Kidney glomerular epithelial cell (primary cell): ENCODE measurements at places on chromosomes 13 and 19.
A peak's percentile ranks its signal among the peaks of the same experiment; 100 is the strongest.

- no peak for DNase-seq
Observed at GRCh38 chr13:69373747-69374425, 733.7 kb upstream of the ATXN8OS start.

- no peak for DNase-seq
Observed at GRCh38 chr19:40279120-40279551, 6.0 kb downstream of the AKT2 start.

DNA sequence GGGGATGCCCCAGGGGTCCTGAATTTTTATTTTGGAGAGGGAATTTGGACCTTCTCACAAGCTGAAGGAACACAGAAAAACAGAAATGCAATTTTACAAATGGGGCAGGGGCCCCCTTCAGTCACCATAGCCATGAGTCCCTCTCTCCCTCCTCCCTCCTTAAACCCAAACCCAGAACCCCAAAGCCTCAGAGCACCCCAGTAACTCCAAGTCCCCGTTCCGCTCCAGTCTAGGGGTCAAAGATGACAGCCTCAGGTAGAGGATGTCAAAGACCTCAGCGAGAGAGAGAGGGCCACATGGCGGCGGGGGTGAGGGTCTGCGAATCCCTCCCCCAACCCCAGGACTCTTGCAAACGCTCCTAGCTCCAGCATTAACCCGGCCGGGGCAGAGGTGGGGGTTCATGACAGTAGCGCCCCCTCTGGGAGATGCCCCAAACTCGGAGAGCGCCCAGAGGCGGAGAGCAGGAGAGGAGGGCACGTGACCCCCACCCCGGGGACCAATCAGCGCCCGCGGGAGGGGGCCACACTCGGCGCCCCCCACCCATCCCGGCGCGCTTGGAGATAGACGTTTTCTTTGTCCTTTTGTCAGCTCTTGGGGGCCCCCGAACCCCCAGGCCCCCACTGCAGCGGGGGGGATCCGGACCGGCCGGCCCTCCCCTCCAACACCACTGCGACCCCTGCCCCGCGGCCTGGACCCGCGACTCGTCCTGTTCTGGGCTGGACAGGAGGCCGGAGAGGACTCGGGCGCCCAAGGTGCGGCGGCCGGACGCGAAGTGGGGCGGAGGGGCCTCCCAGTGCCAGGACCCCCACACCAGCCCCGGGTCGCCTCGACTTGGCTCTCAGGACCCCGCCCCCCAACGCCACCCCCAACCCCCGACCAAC lies 20.8 kb upstream of the SEMA6B start:
- no peak for DNase-seq

- no peak for DNase-seq
Observed at GRCh38 chr19:22603518-22604440, 30.3 kb upstream of the ZNF492 start.

DNA sequence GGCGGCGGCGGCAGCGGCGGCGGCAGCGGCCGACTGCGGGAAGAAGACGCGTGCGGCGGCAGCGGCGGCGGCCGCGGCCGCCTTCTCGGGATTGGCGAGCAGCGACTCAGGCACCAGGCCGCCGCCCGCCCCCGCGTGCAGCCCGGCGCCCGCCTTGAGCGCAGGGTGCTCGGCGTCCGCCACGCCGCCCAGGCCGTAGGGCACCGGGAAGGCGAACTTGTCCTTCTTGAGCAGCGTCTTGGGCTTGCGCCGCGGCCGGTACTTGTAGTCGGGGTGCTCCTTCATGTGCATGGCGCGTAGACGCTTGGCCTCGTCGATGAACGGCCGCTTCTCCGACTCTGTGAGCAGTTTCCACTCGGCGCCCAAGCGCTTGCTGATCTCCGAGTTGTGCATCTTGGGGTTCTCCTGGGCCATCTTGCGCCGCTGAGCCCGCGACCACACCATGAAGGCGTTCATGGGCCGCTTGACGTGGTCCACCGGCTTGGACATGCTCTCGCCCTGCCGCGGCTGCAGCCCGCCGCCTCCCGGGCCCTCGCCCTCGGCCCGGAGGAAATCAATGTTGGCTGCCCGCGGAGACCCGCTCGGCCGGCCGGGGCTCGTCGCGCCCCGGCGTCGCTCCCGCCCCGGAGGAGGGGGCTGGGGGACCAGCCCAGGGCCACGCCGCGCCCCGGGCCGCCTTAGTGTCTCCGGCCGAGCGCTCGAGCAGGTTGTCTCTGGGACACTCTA lies 621 bp downstream of the SOX21 start:
- DNase-seq, result no peak

- no peak for DNase-seq
Observed at GRCh38 chr13:109858319-109858718, 71.9 kb upstream of the IRS2 start.

GRCh38 chr19:23203841-23204344 lies 46.3 kb downstream of the ZNF724 start:
- DNase-seq, result no peak

- no peak for DNase-seq
Observed at GRCh38 chr13:91868351-91868750, 469.9 kb downstream of the GPC5 start.

GRCh38 chr19:2791876-2792275 lies 6.6 kb downstream of the THOP1 start:
- DNase-seq, result no peak

- no peak for DNase-seq
Observed at GRCh38 chr13:24661713-24662112, 18.5 kb upstream of the ATP12A start.

- DNase-seq, result peak; percentile 22
Observed at GRCh38 chr13:74132776-74133656, 1.2 kb downstream of the KLF12 start.
